GM12892 (cell line): ENCODE measurements at places on chromosomes 3 and 15.

DNA sequence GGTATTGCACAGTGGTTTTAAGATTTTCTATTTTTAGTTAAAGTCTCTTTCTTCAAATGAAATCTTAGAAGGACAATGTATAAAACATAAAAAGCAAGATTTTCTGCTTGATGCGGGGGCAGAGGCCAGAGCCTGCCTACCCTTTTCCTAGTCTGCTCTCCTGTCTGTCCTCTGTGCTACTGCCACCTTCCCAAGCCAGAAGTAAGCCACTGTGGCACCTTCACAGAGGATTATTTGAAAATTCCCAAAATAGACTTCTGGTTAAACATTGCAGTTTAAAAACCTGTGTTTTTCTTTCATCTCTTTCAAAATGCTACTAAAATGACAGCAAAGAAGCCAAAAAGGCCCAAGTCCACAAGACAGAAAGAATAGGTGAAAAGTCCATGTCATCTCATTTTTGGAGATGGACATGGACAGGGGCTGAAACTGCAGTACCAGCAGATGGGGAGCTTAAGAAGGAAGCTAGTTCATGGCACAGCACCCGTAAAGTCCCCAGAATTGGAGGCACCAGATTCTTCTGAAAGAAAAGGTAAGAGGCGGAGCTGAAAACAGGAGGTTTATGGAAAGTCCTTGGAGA is 37.0 kb downstream of the PAQR9 start:
- no peak for DNase-seq

GRCh38 chr3:37210230-37210629 is 35.8 kb upstream of the LRRFIP2 start:
- no peak for DNase-seq

DNA sequence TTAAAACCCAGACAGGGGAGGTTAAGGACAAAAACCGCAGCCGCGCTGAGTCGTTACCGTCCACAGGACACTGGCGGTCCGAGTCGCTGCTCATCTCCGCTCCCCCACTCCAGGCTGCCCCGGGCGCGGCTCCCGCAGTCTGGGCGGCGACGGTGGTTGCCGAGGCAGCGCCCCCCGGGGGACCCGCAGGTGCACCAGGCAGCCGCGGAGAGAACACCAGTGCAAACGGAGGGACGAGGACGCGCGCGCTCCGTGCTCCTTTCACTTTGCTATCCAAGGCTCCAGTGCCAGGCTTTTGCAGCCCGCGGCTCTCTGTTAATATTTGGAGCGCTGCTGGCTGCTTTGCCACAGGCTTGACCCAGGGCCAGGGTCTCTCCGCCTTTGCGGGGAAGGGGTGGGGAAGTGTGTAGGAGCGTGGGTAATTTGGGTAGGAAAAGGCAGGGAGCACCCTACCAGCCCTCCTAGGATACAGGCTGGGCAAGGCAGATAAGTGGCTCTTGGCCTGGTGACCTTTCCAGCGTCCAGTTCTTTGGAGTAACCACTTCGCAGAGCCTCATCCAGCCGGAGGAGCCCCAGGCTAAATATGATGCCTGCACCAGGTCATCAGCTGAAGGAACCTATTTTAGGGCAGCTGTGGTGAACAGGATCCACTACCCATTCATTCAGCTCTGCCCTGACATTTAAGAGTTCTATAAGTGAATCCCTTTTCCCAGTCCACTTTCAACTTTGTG is at the start of gene GADL1:
Gene GADL1 (minus strand): TSS at position 141 of the 731 bp plus-strand sequence. CDS start 47 bp downstream, at position 94.
- no peak for DNase-seq

- no peak for DNase-seq
Measured at GRCh38 chr15:38300395-38300794, 47.8 kb downstream of the SPRED1 start.

DNA sequence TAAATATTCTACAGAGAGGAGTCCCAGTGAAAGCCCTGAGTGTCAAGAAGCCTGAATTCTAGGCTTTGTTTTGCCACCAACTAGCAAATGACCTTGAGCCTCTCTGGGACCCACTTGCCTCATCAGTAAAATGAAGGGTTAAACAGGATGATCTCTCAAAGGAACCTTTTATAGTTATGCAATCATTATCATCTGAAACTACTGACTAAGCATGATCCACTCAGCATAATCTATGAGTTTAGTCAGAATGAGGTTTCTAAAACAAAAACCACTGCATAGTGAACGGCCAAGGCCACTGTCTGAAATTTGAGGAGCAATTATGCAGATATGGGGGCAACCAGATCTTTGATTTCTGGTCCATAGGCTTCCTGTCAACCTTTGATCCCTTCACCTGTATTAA is 319.0 kb downstream of the MECOM start:
- DNase-seq, result no peak

GRCh38 chr15:41583795-41584194 is 24.8 kb downstream of the TYRO3 start:
- no peak for DNase-seq

DNA sequence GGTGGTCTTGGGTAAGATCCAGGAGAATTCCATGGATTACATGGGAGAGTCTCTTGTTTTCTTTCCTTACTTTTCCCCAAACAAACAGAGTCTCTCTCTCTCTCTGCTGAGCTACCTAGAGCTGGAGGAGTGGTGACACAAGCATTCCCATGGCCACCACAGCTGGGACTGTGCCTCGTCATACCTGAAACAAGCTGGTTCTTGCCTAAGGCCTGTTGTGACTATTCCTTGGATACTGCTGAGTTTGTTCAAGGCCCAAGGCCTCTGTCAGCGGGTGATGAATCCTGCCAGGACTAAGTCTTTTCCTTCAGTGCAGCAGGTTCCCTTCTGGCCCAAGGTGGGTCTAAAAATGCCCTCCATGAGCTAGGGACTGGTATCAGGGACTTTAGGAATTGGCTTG is 378.1 kb upstream of the ZNF385D start:
- DNase-seq, result no peak

DNA sequence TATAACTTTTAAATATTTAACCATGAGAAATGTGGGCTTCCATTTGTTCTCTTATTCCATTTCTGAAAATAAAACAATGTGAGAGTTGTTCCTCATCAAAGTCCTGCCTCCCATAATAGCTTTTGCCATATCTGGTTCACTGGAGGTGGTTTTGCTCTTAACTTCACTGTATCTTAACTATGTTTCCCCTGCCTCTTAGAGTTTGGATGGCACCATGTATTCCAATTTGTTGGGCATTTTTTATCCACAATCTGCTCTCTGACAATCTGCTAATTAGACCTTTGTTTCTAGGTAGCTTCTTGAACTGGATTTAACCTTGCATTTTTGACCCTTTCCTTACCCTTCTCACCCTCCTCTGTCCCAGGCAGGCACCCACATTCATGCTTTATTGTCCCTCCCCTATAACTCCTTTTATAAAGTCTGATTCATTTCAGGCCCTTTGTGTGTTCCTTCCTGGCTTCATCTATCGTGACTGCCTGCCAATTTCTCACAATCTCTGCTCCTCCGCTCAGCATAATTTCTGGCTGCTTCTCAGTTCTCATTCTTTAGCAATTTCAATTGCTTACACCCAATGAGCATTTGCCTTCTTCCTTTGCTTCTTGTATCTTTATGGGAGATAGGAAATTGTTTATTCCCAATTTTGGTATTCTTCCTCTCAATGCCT is 144.2 kb upstream of the ARHGEF26 start:
- no peak for DNase-seq

DNA sequence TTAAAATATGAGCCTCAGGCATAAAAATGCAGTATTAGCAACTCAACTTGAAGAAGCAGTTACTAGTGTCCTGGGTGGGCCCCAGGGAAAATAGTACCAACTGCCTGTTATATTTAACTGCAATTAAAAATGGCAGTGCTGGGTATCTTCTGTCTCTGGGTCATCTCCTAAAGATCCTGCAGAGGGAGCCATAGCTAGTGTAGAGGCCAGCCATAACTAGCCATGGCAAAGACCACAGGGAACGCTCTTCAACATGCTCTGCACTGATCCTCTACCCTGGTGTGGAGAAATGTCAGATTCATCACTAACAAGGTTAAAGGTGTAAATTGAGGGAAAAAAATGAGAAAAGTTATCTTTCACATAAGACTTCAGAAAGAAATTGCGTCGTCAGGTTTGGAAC is 181.3 kb downstream of the SNRPN start:
- DNase-seq, result no peak

GRCh38 chr15:69522361-69522760 is 69.7 kb downstream of the RPLP1 start:
- no peak for DNase-seq

DNA sequence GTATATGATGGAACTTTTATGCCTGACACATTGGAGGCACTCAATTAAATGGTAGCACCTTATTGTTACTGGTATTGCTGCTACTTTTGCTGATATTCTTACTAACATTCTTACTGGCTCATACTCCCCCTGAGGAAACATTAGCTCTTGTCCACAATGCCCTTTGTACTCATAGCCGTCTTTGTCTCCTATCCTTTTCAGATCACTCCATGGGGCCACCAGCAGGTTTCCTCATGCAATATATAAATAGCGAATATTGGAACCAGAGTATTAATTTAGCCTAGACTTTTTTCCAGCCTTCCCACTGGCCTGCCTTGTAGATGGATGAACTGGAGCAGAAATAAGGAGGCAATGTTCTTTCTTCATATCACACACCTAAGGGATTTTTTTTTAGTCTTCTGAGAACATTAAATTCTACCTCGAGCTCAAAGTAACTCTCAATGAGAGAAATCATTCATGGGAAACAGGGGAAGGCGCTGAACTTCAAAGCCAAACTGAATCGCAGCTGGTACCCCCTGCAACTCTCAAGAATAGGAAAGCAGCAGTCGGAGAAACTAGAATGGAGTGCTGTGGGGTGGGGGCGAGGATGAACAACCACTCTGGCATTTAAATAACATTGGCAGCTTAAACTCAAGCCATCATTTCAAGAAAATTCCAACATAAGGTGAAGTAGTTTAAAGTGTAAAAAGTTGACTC is 300.3 kb downstream of the TAFA4 start:
- no peak for DNase-seq

DNA sequence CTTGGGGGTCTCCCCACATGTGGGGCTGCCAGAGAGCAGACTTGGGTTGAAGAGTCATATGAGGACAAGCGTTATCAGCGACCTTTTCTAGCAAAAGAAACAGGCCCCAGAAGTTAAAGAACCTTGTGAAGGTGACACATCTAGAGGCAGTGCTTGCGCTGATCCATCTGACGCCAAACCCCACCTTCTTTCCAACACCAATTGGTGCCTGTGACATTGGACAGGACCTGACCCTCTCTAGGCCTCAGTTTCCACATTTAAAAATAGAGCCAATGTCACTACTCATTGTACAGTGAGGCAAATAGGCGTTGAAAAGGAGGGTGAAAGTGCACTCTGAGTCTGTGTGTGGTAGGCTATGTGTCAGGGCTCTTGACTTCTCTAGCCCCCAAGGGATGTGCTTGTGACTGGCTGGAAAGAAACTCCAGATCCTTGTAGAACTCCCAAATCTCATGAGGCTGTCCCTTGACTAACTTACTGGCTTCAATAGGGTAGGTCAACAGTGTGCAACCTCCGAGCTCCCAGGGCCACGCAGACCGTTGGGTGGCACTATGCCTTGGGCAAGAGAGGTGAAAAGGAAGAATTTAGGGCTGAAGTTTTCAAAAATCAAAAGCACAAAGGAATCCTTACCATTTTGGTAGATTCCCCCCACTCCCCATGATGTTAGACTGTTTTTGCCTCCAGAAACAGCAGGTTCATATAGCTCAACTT is 666 bp upstream of the FAM219B start:
- DNase-seq, result no peak

DNA sequence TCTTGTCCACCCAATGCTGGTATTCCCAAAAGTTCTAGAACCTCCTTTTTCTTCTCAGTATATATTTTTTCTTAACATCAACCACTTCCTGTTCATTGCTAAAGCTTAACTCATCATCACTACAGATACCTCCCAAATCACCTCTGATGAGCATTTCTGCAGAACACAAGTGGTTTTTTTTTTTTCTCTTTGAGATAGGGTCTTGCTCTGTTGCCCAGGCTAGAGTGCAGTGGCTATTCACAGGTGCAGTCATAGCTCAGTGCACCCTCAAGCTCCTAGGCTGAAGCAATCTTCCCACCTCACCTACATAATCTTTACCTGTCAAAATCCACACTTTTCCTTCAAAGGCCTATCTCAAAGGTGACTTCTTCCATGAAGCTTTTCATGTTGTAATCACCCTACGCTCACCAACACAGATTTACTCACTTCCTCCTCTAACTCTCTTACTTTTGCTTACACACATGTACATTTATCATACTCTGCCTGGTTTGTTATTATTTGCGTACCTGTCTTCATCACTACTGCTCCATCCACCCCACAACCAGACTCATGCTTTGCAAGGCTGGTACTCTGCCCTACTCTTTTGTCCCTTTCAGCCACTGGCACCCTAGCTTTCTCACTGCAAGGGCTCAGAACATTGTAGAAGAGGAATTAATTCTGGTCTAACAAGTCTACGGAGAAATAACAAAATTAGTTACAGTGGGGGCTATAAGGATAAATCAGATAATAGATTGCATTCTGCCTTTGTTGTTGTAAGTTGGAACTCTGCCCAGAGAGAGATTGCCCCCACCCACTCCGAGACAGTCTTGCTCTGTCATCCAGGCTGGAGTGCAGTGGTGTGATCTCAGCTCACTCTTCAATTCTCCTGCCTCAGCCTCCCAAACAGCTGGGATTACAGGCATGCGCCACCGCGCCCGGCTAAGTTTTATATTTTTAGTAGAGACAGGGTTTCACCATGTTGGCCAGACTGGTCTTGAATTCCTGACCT is 27.5 kb downstream of the HERC1 start:
- no peak for DNase-seq

DNA sequence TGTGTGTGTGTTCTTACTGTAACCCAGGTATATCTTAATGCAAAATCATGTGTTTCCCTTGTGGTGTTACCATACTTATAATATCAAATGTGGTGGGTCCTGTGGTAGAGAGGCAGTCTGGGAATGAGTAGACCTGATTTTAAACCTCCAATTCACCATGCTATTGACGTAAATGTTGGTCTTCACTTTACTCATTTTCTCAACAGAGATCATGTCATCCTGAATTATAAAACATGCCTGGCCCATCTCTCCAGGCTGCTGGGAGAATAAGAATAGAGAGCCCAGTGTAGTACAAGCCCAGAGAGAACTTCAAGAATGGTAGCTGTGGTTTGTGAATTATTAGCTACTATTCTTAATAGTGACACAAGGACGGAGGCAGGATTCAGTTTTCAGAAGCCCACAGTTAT is 88.1 kb downstream of the MBNL1 start:
- no peak for DNase-seq

GRCh38 chr3:18892756-18893155 is 255.6 kb upstream of the KCNH8 start:
- no peak for DNase-seq

DNA sequence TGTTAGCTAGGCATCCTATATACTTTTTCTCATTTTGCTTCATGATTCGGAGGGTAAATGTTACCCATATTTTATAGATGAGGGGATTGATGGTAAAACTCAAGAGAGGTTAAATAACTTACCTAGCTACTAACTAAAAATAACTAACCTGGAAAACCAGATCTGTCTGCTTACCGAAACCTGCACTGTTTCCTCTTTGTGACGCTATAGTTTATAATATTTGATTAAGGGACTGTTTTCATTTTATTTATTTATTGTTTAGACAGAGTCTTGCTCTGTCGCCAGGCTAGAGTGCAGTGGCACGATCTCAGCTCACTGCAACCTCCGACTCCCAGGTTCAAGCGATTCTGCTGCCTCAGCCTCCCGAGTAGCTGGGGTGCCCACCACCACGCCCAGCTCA is 55.9 kb downstream of the MAP6D1 start:
- no peak for DNase-seq

GRCh38 chr3:60355825-60356224 is 895.4 kb downstream of the FHIT start:
- no peak for DNase-seq
